ENCODE measurements at places on chromosomes 12 and 14.

DNA sequence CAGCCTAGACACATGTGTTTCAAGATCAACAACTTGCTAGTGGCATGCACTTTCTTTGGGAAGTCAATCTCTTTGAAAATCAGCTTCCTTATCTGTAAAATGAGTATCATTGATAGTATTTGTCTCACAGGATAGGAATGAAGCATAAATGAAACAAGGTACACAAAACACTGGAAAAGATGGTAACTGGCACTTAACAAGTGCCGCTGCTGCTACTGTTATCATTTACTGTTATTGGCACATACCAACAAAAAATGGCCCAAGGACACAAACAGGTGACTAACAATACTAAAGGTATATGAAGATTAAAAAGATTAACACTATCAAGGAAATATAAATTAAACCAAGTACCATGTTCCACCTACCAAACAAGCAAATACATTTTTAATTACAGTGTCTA is 20.9 kb downstream of the HNRNPC start:
- no peak for DNase-seq

DNA sequence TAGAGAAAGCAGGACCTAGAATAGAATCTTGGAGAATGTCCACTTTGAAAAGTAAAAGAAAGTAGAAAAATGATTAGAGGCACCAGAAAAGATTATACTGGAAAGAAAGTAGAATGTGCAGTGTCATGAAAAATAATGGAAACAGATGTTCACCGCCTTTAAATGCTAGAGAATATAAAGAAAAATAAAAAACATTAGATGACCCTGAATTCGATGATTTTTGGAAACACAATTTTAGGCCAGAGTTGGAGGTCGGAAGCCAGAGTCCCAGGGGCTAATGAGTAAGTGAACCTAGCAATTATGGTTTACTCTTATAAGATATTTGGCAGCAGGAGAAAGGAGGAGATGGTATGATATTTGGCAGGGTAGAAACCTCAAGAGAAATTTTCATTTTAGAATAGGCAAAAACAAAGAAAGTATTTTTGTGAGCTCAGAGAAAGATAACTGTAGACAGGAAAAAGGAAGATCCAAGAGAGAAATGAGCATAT is 37.7 kb downstream of the GYS2 start:
- no peak for DNase-seq

- peak; percentile 47 for DNase-seq
These were observed 624.1 kb upstream of the FOXG1 start for GRCh38 chr14:28142400-28143015.

GRCh38 chr14:104726600-104727451 is 2.8 kb downstream of the ADSS1 start:
- no peak for DNase-seq

DNA sequence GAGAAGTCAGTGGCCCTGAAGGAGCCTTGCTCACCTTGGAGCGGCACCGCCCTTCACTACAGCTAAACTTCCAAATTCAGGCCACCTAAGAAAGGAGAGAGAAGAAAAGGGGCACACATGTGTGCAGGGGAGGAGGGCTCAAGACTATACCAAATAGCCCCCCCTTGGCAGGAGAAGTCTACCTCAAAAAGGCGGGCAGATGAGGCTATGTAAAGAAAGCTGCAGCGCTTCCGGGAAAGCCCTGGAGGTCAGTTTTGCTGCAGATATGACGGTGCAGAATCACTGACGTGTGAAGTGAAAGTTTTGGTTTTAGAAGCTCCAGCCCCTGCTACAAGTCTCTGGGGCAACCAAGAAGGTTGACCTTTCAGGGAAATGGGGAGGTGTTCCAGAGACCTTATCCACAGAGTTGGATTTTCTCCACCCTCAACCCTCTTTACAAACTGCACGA is 48.2 kb upstream of the PNMA1 start:
- no peak for DNase-seq

GRCh38 chr12:122980183-122981035 is at the start of gene ARL6IP4:
Gene ARL6IP4 (plus strand): TSS chr12:122980681. CDS start chr12:122981140, 459 bp downstream.
- DNase-seq, result no peak

- no peak for DNase-seq
These were observed 17.0 kb downstream of the ERC1 start for GRCh38 chr12:1007994-1008393.

DNA sequence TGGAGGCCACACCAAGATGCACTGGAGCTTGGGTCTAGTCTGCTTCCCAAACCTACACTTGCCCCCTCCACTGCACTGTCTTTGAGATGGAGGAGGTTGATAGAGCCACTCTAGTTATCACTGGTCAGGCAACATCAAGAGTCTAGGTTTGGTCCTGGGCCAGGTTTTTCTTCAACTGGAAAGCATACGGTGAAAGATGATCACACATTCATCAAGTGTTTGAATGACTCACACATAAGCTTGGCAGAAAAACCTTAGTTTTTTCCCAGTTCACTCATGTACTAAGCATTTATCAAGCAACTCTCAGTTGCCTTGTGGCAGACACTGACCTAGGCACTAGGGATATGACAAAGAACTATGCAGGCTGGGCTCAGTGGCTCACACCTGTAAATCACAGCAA is 84.5 kb downstream of the PLEKHG3 start:
- no peak for DNase-seq

DNA sequence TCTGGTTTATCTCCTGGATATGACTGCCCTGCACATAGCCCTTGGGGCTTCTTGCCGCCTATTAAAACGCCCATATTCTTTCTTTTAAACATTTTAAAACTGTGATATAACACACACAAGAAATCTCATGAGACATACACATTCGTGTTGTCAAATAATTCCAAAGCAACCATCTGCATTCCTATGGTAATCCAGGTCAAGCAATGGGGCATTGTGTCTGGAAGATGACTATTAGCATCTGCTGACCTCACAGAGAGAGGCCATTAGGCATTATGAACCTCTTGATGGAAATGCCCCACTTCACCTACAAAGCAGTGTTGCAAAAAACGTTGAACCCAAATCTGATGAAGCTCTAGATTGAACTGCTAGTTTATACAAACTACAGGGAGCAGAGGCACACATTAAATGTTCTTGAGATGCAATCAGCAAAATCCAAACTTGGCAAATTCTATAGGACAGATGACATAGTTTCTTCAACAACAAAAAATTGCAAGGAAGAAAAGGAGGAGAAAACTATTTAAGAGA is 513.8 kb upstream of the CCDC196 start:
- DNase-seq, result no peak

DNA sequence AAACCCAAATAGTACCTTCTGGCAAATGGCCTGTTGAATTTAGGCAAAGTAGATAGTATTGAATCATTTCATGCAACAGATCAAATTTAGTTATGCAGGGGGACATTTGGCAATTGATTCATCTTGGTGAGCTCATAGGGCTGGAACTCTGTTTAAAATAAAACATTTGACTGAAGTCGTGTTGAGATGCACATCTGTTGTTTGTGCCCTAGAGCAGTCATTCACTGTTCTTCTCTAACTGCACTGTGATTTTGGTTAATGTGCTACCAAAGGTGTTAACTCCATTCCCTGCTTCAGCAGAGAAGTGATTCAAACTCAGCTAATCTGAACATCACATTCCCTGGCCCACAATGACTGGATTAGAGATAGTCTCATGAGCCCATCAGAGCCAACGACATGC is 44.0 kb upstream of the CSRP2 start:
- DNase-seq, result no peak

DNA sequence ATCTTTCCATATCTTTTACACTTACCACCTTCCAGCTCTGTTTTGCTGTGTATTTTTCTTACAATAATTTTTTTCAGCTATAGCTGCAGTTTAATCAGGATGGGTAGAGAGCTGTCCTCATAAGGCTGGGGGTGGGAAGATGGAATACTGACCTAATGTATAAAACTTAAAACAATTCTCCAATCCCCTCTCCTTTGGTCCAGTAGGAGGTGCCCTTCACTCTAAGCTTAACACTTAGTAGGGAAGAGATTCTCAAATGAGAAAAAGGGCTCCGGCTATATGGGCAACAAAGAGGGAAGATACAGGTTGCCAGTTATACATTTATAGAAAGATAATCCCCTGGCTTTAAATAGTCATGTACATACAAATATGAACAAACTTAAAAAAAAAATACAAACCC is 2.8 kb downstream of the ORMDL2 start:
- DNase-seq, result no peak

DNA sequence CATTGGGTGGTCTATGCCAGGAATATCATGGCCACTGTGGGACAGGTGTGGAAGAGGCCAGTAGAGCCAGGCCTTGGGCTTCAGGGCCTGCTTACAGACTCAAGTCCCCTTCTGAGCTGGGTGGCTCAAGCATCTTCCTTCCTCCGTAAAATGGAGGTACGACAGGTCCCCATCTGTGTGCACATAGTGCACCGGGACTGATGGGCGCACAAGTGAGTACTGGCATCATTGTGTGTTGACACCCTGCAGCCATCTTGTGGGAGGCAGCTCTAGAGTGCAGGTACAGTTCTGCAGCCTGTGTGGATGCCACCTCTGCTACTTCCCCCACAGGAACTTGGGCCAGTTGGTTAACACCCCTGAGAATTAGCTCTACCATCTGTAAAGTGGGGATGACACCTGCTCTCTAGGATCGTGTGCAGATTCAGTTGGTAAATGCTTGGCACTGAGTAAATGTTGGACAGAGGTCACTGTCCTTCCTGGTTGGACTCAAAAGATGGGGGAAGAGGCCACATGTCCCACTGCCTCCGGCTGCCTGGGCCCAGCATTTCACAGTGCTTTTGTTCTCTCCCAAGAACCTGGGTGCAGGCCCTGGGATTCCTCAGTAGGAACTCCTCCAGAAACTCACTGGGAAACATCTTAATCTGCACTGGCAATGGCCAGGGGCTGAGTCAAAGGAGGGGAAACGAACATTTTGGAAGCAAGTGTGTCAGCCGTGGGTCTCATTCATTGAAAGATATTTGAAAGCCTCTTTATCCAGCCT is 70.6 kb downstream of the C14orf132 start:
- no peak for DNase-seq

DNA sequence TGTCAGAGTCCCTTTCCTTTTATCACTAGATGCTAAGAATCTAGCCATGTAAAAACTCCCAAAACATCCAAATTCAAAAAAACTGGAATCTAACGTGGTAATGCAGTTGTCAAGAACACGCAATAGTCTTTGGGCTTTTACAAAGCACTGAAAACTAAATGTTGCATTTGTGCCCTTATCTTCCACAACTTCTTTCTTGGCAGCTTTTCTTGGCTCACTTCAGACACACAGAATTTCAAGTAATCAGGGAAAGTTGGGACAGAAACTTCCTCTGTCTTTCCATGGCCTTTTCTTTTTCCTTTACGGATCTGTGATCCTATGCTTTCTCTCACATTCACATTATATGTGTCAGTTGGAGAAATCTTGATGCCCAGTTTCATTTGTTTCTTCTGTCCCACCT is 136.0 kb downstream of the CRADD start:
- DNase-seq, result no peak

- DNase-seq, result no peak
These were observed 199.3 kb upstream of the PWP1 start for GRCh38 chr12:107486140-107486892.

DNA sequence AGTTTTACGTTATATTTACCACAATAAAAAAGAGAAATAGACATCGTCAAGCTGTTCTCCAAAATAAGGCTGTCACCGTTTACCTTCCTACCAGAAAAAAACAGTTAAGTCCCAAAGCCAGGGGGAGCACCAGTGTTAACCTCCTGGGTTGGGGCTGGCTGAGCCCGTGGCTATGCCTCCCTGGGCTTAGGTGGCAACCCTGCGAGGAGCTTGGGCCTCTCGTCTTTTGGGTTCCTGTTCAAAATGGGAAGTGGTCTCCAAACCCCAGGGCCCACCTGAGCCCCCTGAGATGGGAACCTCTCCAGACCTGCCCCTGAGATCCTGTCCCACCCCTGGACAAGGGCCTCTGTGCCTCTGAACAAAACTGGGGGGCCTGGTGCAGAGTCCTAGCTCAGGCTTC is 22.9 kb downstream of the PACS2 start:
- DNase-seq, result no peak

GRCh38 chr12:87305481-87305880 is 723.7 kb downstream of the C12orf50 start:
- no peak for DNase-seq

DNA sequence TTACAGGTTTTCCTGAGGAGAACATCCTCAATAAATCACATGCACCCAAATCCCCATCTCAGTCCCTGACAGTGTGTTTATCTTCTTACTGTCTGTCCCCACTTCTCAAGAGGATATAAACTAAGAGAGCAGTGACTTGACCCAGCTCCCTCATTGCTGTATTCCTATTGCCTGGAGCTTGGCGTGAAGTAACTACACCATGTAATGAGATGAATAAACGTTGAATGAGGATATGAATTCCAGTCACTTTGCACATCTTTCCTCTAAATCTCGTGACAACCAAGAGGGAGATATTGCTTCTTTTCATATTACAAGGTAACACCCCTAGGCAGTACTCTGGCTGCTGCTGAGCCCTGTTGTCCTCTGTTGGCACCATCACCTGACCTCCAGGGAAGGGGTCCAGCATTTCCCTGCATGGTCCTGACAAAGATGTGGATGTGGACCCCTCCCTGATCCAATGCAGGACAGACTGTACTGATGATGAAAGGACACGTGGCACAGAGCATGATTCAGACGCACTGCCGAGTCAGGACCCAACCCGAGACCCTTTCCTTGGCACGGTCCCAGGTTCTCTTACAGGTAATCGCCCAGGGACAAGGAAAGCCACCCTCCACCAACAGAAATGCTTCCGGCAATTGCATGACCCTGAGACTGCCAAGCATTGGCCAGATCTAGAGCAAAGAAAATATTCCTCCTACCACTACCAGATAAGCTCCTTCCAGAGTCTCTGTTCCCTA is 47.7 kb upstream of the CPM start:
- no peak for DNase-seq

DNA sequence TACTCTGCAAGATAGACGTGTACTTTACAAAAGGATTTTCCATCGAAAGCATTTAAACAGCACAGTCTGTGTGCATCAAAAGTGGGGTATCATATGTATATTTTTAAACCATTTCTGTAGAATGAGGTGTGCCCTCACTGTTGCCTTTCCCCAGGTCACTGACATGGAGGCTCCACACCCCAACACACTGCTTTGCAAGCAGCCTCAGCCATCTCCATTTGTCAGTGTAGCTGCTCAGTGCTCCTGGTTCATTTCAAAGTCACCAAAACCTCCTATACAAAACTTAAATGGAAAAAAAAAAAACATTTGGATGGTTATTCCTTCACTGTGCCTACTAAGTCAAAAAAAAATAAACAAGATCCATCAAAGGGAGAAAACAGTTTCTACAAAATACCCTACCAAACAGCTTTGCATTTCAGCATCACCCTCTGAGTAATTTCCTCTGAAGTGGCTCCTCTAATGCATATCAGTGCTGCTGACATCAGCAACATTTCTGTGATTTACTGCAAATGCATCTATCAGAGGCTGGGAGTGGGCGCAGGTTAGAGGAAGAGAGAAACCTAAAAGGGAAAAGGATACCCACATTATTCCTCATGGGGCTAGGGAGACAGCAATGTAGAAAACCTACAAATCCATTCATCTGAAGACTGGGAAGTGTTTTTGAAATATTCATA is 46.0 kb downstream of the KCNK10 start:
- no peak for DNase-seq

DNA sequence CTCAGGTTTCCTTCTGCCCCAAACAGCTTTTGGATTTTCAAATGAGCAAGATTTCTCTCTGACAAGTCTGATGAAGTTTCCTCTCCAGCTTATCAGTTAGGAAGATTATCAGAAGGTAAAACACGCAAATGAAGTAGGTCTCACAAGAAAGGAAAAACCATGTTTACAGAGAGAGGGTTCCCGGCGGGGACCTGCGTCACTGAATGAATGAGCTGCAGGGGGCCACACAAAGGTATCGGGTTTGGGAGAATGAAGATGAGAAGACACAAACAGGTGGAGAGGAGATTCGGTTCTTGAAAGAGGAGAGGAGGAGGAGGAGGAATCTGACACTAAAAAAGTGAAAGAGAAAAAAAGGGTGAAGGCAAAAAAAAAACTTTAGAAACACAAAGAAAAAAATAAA is 208.6 kb downstream of the CALM1 start:
- DNase-seq, result no peak

Data from putamen (tissue), 1 donor.